ENCODE measurements at places on chromosomes 7 and 10.

- DNase-seq: no peak
Measured at GRCh38 chr7:55591282-55591931, 19.1 kb upstream of the VOPP1 start.

- no peak for DNase-seq
Measured at GRCh38 chr7:73827567-73828106, 3.2 kb upstream of the CLDN4 start.

- no peak for DNase-seq
Measured at GRCh38 chr10:72904806-72905205, 11.3 kb downstream of the OIT3 start.

- no peak for DNase-seq
Measured at GRCh38 chr10:88120599-88121333, 257.3 kb downstream of the PTEN start.

DNA sequence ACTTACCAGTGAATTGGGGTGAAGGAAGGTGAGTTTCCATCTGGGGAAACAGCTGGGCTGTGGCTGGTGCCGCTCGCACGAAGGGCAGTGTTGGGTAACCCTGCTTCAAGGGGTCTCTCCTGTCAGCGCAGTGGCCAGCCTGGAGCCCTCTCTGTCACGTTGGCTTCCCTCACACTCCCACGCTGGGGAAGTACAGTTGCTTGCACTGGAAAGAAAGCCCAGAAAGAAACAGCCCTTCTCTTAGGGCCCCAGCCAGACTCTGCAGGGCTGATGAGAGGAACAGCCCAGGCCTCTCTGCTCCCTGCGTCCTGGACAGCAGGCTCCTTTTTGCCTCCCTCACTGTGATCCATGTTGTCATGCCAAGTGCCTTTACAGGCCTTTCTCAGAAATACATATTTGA lies 40.3 kb upstream of the TRIM8 start:
- DNase-seq: no peak

DNA sequence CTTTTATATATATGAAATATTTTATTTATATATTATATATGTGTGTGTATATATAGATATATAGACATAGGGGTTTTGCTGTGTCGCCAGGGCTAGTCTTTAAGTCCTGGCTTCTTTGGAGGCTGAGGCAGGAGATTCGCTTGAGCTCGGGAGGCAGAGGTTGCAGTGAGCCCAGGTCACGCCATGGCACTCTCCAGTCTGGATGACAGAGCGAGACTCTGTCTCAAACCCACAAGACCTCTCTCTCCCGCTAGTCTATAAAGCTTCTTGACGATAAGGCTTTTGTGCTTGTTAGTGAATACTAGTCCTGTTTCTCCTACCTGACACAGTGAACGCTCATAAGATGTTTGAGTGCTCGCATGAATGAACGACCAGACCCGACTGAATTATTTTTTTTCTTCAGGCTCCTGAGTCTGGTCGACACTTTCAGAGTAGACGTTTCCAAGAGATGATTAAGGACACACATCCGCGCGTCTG lies 577 bp upstream of the DDX21 start:
- no peak for DNase-seq

DNA sequence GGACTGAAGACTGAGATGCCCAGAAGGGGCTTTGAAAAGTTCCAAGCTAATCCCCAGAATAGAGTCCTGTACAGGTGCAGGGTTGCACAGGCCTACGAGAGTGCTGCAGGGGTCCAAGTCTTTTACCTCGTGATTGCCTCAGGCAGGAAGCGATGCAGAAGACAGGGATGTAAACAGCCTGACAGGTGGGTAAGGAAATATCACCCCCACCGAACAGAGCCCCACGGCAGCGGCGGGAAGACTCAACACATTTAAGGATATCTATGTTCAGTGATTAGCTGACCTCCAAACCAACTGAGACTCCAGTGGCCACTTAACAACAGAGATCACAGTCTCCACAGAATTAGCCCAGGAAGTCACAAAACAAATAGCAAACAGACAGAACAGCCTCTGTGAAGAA lies 73.9 kb upstream of the VIPR2 start:
- no peak for DNase-seq

- no peak for DNase-seq
Measured at GRCh38 chr10:10432296-10433035, 585.2 kb upstream of the CELF2 start.

DNA sequence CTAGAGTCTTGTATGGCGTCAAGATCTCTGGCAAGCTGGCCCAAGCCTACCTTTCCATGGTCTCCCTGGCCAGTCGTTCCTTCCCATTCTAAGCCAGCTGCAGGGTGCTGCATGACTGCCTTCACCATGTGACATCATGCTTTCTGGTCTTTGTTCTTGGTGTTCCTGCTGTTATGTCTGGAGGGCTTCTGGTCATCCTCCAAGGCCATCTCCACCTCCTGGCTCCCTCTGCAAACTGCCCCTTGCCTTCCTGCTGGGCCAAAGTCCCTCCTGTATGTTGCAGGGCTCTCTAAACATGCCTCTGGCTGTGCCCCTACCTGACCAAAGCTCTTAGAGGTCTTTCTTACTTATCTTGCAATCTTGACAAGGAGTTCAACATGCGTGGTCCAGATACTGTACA lies 44.4 kb upstream of the SHH start:
- DNase-seq: no peak

- no peak for DNase-seq
Measured at GRCh38 chr7:88169717-88170320, 50.0 kb downstream of the SRI start.

DNA sequence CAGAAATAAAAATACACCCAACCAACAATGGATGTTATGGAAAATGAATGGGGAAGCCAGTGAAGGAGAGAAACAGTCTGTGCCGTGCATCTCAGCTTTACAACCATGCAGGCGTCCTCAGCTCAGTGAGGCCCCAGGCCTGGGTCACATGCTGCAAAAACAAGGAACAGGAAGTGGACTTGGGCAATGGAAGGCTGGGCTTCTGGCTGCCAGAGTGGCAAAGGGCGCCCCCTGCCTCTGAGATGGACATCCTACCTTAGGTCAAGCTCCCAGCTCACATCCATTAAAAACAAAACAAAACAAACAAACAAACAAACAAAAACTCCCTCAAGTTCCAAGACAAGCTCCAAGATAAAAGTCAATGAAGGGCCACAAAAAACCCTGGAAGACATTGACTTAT lies 54.7 kb upstream of the AFAP1L2 start:
- no peak for DNase-seq

DNA sequence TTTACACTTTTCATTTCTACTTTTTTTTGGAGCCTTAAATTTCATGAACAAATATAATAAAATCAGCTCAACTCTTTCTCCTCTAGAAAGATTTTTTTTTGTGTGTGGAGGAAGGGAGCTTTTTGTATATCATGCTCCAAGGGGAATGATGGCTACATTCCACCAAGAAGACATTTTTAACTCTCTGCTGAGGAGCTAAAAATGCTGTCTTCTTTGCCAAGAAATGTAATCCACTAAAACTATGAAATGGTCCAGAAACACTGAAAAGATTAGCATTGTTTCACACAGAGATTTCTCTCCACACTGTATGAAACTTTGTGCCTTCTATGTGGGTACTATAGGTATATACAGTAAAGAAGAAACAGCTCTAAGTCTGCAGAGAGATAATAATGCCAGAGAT lies 74.1 kb upstream of the ANK3 start:
- no peak for DNase-seq

GRCh38 chr10:102935505-102935904 lies 17.4 kb downstream of the CNNM2 start:
- DNase-seq: no peak

All from stimulated activated CD8-positive, alpha-beta memory T cell treated with anti-CD3 and anti-CD28 coated beads, Interleukin-4, amount 100 ng/mL, for 1 hour (primary cell).